Retinal pigment epithelial cell (primary cell): ENCODE measurements at places on chromosomes 2 and 18.

DNA sequence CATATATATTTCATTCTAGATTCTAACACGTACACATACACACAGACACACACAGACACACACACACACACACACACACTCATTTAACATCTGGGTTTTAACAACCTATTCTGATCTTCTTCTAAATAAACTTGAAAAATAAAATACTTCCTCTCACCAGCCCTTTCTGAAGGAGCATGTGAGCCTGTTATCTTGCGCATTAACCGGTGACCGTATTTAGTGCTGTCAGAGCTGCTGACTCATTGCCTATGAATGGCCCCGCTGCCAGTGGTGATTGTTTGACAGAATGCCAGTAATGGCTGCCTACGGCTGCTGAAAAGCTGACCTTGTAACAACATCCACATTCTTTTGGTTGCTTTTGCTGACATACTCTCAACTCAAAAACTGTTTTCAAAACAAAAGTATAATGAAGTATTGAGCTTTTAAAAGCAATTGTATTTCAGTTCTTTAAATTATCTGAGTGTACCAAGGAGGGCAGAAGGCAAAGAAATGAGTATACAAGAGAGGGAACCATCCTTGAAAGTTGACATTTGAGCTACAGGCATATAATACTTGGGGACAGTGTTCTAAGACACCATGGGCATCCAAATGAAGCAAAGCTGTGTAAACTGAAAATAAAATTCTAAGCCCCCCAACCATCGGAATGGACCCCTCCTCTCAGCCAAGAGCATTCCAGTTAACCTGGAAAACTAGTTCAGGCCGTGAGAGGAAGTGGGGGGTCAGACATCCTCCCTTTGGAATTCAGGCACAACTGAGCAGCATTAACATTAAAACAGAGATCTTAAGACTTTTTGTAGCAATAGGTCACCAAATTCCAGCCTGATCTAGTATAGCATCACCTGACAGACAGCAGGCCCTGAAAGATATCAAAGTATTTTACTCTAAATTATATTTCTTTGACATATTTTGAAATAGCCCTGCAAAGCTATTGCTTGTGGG is 50.2 kb upstream of the DTNA start:
- peak; percentile 97 for DNase-seq

DNA sequence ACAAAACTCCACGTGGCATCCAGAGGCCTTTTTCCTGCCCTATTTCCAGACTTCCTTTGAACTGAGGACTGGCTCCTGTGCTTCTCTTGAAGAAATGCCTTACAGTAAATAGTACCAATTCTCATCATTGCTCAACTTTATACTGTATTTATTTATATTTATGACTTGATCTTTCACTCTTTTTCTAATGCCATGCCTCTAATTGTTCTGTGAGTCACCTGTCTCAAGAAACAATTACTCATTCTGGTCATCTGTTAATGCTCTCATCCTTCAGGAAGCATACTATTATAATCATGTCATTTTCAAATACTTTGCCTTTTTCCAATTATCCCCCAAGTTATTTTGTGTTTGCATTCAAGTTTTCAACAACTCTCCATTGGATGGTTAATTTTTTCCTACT is 85.9 kb downstream of the DCDC2C start:
- no peak for DNase-seq

- DNase-seq = peak; percentile 33
These were observed 1074.2 kb upstream of the ZEB2 start for GRCh38 chr2:145593991-145594614.

- DNase-seq = no peak
These were observed 955.8 kb upstream of the LRRTM1 start for GRCh38 chr2:81260320-81260719.

- no peak for DNase-seq
These were observed 2.9 kb downstream of the EML4 start for GRCh38 chr2:42172020-42172419.

- no peak for DNase-seq
These were observed 198.9 kb downstream of the NYAP2 start for GRCh38 chr2:225598426-225598825.

GRCh38 chr2:150548527-150548926 is 61.1 kb upstream of the RND3 start:
- DNase-seq = no peak

GRCh38 chr18:58590839-58591238 is 38.1 kb downstream of the ALPK2 start:
- no peak for DNase-seq

DNA sequence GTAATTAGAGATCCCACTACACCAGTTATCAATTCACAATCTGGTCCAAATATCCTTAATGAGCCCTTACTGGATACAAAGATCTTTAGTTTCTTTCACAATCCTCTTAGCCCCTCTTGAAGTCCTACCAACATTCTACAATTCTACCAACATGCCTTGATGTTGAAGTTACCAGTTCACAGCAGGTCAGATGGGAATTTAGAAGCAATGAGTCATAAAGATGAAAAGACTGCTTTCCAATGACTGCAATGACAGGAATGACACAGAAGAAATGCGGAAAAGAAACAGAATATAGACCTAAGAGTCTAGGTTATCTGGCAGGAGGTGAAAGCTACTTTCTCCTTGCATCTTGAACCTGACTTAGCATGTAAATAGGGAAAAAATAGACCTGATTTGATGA is 24.5 kb downstream of the RTTN start:
- DNase-seq = peak; percentile 86

- peak; percentile 46 for DNase-seq
These were observed 81.8 kb downstream of the PTPN4 start for GRCh38 chr2:119841550-119841949.
